Stimulated activated CD8-positive, alpha-beta memory T cell treated with anti-CD3 and anti-CD28 coated beads, Interleukin-7, amount 100 ng/mL, for 1 hour (primary cell): ENCODE measurements at places on chromosomes 3 and 15.

DNA sequence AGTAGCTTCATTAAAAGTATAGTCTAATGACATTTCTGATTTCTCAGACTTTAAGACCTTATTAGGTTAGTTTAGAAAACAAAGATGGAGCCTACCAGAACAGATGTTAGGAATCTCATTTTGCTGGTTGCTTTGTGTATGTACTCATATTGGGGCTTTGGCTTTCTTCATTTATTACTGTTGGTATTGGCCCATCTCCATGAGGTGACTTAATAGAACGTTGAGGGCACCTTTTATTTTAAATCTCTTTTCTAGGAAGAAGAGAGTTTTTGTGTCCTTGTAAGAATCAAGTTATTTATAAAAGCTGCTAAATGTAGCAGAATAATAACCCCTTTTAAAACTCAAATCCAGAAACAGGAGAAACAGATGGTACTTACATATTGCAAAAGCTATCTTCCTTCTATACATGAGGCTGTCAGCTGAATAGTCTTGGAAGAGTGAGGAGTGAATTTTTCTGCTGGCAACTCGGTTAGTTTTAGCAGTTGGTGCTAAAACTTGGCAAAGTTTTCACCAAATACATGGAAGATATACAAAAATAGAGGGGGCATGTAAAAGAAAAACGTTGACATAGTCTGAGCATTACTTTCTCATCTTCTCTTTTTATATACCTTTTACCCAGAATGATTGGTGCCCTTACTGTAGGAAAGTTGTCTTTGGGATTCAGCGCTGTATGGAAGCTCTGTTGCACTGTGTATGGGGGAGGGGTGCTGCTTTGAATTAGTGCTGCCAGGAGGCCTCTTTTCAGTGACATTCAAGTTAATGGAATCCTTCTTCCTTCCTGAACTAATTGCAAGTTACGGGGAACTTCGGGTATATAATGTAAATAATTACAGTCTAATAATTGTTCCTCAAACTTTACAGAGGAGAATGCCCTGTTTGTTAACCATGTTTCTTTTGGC lies 35.8 kb downstream of the CTNNB1 start:
- DNase-seq = no peak

DNA sequence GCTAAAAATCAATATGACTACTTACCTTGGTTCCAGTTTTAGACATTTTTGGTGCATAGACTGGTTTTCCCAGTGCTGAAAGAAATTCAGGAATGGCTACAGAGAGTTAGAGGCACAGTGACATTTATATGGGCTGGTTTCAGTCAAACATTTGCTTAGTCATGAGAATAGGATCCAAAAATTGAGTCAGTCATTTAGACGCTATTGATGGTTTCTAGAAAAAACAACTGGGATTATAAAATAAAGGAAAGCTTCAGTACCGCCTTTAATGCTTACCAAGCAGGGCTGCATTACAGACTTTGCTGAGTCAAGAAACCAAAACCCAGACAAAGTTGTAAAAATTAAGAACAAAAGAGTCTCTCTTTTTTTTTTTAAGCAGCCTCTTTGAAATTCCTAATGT lies at the start of gene CRYGS:
TSS of gene CRYGS (minus strand) at position 100 of the 400 bp plus-strand sequence. CDS start at position 46, 54 bp downstream.
- no peak for DNase-seq

DNA sequence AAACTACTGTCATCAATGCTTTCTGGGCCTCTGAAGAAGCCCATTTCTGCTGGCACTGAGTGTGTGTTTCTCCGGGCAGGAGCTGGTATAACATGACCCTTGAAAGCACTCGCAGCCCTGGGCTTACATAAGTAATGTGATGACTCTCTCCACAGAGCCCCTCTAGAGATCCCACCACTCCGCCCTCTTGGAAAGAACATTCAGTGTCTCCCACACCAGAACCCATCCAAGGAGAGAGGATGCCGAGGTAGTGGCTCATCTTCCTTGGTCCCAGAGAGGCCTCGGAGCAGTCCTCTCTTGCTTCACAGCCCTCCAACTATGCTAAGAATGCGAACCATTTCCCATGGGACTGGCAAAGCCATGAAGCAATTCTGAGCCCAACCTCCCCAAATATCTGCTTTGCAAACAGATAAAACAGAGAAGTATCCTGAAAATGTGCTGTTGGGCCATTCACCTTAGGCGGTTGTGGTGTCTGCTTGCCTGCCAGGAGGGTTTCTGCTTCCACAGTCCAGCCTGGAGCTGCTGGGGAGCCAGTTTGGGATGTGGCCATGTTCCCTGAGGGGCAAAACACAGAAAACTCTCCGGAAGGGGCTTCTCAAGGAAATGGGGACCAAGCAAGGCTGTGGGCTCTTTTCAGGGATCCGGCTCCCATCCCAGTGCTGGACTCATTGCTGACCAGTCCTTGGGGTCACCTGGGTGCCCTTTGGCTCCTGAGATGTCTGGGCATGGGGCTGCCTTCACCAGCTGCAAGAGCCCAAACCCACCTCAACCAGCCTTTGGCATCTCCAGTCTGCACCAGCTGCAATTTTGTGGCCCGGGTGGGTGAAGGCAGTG lies 47.3 kb downstream of the AMOTL2 start:
- DNase-seq = no peak

DNA sequence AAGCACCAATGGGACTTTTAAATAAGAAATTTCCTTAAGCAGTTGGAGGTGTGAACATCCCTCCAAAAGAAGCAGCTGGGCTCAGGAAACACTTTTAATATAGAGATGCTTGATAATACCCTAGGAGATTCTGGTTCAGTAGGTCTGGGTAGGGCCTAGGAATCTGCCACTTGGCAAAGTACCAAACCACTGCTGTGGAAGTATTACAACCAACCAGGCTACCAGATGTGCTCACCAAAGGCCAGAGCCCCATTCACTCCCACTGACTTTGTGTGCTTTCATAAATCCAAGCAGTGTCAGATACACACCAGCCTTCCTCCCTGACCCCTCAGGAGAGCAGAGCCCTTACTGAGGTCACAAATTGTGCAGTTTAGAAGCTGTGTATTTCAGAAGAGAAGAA lies 162.6 kb downstream of the CCNL1 start:
- no peak for DNase-seq
